SJSA1 (cell line): ENCODE measurements at places on chromosomes 7 and 10. TPM values are rescaled to one million over a fixed set of nuclear protein-coding genes. Genes with fewer than 3 reads are reported as not detected.

The CCL24 gene
- 0.45 TPM in 1 of 2 replicates, not detected in the other for total RNA-seq

DNA sequence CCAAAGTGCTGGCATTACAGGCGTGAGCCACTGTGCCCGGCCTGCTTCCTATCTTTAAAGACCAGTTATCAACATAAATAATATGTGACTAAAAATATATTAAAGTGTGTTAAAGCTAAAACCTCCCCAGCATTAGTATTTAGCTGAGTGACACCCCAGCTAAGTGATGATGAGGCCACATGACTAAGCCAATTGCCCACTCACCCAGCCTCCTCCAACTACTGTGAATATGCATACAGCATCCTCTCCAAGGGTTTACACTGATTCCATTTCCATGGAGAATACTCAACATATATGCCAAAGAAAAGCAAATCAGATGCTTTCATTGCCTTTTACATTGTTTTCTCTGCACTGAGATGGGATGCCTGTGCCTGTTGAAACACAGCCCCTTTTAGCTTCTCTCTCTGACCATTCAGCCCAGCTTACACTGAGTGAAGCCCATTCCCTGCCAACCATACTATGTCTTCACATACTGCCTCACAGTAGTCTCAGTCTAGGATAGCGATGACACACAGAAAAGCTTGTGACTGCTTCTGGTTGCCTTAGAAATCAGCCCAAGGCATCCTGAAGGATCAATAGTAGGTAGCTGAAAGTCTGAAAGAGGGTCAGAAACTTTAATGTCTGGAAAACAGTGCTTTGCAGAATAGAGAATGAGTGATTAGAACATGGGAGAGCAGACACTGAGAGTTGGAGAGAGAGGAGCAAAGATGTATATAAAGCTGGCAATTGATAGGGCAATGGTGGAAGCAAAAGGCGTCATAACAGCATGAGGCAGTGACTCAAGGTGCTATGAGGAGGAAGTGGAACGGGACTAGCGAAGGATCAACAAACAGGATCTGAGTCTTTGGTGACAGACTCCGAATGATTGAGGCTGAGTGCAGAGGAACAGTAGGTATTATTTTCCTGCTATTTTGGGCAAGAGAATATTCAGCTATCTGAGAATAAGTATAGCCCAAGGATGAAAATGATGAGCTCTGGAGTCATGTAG is 19.8 kb upstream of the ATE1 start:
- 0 out of 2 replicates have a peak, but pooled peaks cover 7% of the 10 kb centered on the region for H3K4me1 ChIP-seq
- no peaks in the 10 kb centered on the region for H3K36me3 ChIP-seq
- DNase-seq, result no peak
- no peaks in the 10 kb centered on the region for H3K27me3 ChIP-seq
- no peak overlapping the region for H3K4me3 ChIP-seq

The TAS2R38 gene
- total RNA-seq, result not detected in 2 replicates

The TMEM248 gene
- total RNA-seq, result 97.2 and 97.9 TPM in 2 replicates

- H3K27me3 ChIP-seq, result no peaks in the 10 kb centered on the region
- no peak overlapping the region for H3K4me3 ChIP-seq
- no peaks in the 10 kb centered on the region for H3K36me3 ChIP-seq
Observed at GRCh38 chr10:114684084-114684821, 26.2 kb upstream of the ABLIM1 start.

The SLC26A5 gene
- total RNA-seq, result not detected in 2 replicates

- H3K27ac ChIP-seq, result no peak overlapping the region
- H3K4me3 ChIP-seq, result no peak overlapping the region
- no peaks in the 10 kb centered on the region for H3K27me3 ChIP-seq
- H3K36me3 ChIP-seq, result no peaks in the 10 kb centered on the region
- no peak for DNase-seq
- H3K4me1 ChIP-seq, result peaks cover 37% of the 10 kb centered on the region
Observed at GRCh38 chr7:55124989-55125875, 106.4 kb downstream of the EGFR start.

DNA sequence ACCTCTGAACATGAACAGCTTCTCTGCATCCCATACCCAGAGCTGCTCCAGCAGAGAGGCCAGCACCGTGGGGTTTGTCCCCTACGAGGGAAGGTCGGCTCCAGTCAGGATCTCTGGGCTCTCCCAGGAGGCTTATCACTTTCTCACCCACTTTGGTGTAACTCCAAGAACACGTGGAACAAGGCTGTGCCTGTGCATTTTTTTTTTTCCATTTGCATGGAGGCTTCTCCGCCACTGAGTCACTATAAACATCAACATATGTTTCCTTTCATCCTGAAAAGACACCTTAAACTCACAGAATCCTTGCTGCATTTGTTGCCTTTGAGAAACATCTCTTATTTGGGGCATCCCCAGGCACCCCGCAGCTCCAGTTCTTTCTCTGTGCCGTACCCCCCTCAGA is 29.4 kb upstream of the ECHDC3 start:
- DNase-seq, result no peak
- no peak overlapping the region for H3K27ac ChIP-seq
- no peak overlapping the region for H3K4me3 ChIP-seq
- no peaks in the 10 kb centered on the region for H3K4me1 ChIP-seq
- H3K36me3 ChIP-seq, result no peaks in the 10 kb centered on the region

DNA sequence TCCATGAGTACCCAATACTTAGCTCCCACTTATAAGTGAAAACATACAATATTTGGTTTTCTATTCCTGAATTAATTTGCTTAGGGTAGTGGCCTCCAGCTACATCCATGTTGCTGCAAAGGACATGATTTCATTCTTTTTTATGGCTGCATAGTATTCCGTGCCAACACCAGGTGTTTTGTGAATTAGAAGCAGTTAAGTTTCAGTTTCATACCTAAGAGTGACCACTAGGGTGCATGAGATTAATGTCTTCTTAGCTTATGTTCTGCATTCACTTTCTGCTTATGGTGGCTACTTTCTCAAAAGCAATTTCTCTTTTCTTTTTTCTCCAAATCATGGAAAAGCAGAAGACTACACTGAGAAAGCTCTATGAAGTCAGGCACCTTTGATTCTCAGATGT is 65.1 kb upstream of the VSTM2A start:
- H3K27ac ChIP-seq, result no peak overlapping the region
- DNase-seq, result no peak
- H3K4me1 ChIP-seq, result no peaks in the 10 kb centered on the region
- no peak overlapping the region for H3K4me3 ChIP-seq

GRCh38 chr10:24762161-24762924 is 38.7 kb upstream of the ARHGAP21 start:
- H3K27ac ChIP-seq, result peak overlapping the region; percentile 84
- H3K27me3 ChIP-seq, result no peaks in the 10 kb centered on the region
- H3K4me1 ChIP-seq, result peaks cover 20% of the 10 kb centered on the region
- H3K4me3 ChIP-seq, result no peak overlapping the region

- no peak overlapping the region for H3K27ac ChIP-seq
- H3K4me3 ChIP-seq, result no peak overlapping the region
- H3K27me3 ChIP-seq, result no peaks in the 10 kb centered on the region
- peaks cover 3% of the 10 kb centered on the region; the same call in 1 of the 2 replicates for H3K36me3 ChIP-seq
Observed at GRCh38 chr10:72000073-72001032, 36.2 kb downstream of the CHST3 start.

DNA sequence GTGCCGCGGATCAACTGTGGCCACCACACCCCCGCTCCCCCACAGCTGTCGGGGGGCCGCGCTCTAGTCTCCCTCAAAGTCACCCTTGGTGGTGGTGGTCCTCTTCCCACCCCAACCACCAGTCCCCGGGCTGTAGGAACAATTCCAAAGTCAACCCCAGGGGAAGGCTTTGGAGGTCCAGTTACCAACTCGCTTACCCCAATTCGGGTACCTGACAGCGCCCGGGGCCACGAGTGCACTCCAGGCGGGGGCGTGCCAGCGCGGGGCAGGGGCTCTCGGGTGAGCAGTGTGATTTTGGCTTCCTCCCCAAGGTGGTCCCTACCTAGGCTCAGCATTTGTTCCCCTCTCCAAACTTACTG is 584 bp upstream of the ZMIZ1 start:
- peaks cover 46% of the 10 kb centered on the region for H3K4me1 ChIP-seq
- H3K4me3 ChIP-seq, result peak overlapping the region; percentile 98
- H3K36me3 ChIP-seq, result peaks cover 25% of the 10 kb centered on the region
- H3K27ac ChIP-seq, result no peak overlapping the region
- H3K27me3 ChIP-seq, result no peaks in the 10 kb centered on the region

The MMP21 gene
- not detected in 2 replicates for total RNA-seq

- DNase-seq, result no peak
- peaks cover 6% of the 10 kb centered on the region for H3K36me3 ChIP-seq
- H3K4me3 ChIP-seq, result no peak overlapping the region
- H3K27ac ChIP-seq, result no peak overlapping the region
Observed at GRCh38 chr10:104031631-104032030, 54.0 kb downstream of the COL17A1 start.

The EVX1 gene
- not detected in 2 replicates for total RNA-seq

GRCh38 chr10:117537436-117537903 is 5.1 kb upstream of the EMX2 start:
- H3K36me3 ChIP-seq, result no peaks in the 10 kb centered on the region
- H3K27ac ChIP-seq, result no peak overlapping the region
- no peak overlapping the region for H3K4me3 ChIP-seq
- H3K27me3 ChIP-seq, result peaks cover 71% of the 10 kb centered on the region
- peak; percentile 12 for DNase-seq

The VPS37D gene
- 1.0 and 1.8 TPM in 2 replicates for total RNA-seq

GRCh38 chr10:110410329-110411046 is 87.2 kb upstream of the DUSP5 start:
- peak overlapping the region; percentile 95 for H3K27ac ChIP-seq
- no peak overlapping the region for H3K4me3 ChIP-seq

- no peak for DNase-seq
- H3K4me3 ChIP-seq, result no peak overlapping the region
- H3K36me3 ChIP-seq, result no peaks in the 10 kb centered on the region
- no peaks in the 10 kb centered on the region for H3K4me1 ChIP-seq
Observed at GRCh38 chr7:123805287-123805686, 39.7 kb upstream of the HYAL4 start.

GRCh38 chr10:117486606-117487005 is 55.9 kb upstream of the EMX2 start:
- no peak overlapping the region for H3K4me3 ChIP-seq
- H3K36me3 ChIP-seq, result no peaks in the 10 kb centered on the region
- no peaks in the 10 kb centered on the region for H3K4me1 ChIP-seq
- DNase-seq, result no peak
- H3K27ac ChIP-seq, result no peak overlapping the region

DNA sequence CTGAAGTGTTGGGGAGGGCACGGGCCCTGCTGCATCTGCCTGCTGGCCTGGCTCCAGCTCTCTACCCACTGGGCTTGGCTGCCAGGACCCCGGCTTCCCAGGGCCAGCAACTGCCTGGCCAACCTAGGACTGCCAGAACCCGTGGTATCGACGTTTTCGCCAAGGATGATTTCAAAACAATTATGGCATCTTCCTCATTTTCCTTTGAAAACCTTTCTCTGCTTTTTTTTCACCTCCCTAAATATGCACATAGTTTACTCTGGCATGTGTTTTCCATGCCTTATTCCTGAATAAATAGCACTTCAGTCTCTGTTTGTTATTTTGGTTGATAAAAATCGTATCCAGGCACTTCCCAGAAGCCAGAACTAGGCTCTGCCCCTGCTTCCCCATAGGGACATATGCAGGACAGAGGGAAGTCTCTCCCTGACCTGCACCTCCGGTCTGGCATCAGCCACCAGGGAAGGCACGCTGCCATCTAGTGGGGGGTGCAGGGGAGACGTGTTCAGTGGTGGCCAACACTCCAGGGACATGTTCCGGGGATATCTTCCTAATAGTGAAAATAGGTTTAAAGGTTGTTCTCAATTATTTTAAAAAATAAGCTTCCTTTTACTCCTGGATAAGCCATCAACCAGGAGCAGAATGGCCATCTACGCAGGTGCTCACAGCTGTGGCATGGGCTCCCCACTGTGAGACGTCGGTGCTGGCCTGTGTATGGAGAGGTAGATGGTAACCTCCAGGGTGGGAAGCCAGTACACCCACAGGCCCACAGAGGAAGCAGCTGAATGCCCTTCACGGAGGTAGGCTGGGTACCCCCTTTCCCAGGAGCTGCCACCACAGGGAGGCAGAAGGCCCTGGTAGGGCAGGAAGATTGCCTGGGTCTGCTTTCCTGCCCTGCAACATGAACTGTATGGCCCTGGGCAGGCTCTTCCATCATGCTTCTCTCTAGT is 30.7 kb upstream of the ANTXRL start:
- H3K4me1 ChIP-seq, result peaks cover 5% of the 10 kb centered on the region
- H3K36me3 ChIP-seq, result no peaks in the 10 kb centered on the region
- H3K27me3 ChIP-seq, result no peaks in the 10 kb centered on the region
- H3K4me3 ChIP-seq, result no peak overlapping the region
- peak; percentile 62 for DNase-seq

DNA sequence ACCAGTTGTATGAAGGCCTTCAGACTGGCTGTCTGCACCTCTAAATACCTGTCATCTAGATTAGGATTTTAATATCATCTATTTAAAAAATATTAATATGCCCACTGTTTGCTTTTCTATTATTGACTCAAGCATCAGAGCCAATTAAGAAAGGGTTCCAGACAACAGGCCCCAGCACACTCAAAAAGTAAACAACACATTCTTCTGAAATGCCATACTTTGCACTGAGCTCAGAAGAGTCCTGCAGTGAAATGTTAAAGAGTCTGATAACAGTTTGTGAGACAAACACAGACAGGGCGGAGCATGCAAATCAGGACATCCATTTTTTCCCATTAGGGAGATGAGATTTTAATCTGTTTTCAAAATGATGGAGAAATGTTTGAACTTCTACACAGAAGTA is 45.9 kb upstream of the KLF6 start:
- no peak overlapping the region for H3K4me3 ChIP-seq
- no peak overlapping the region for H3K27ac ChIP-seq
- H3K27me3 ChIP-seq, result no peaks in the 10 kb centered on the region

- no peak for DNase-seq
- H3K4me1 ChIP-seq, result peaks cover 11% of the 10 kb centered on the region
- H3K27ac ChIP-seq, result no peak overlapping the region
- no peaks in the 10 kb centered on the region for H3K27me3 ChIP-seq
- peaks cover 37% of the 10 kb centered on the region for H3K36me3 ChIP-seq
Observed at GRCh38 chr10:102069071-102069470, 3.9 kb downstream of the HPS6 start.

- H3K4me1 ChIP-seq, result no peaks in the 10 kb centered on the region
- H3K36me3 ChIP-seq, result no peaks in the 10 kb centered on the region
- peaks cover 79% of the 10 kb centered on the region for H3K27me3 ChIP-seq
Observed at GRCh38 chr7:1231214-1232102, 1.2 kb upstream of the UNCX start.

DNA sequence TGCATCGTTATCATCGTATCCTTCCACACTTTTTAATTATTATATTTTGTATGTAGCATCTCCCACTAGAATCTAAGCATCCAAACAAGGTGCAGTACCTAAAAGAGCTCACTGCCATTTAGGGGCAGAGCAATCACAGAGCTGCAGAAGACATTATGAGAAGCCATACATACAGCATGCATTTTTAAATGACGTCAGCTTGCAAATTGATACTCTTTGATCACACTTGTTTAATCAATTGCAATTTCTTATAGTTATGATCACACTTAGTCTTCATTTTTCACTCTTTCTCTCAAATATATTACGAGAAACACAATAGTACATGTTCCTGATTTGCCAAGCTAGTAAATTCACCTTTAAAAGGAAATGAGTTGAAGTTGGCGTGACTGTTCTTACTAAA is 753.3 kb upstream of the LRRN3 start:
- H3K27ac ChIP-seq, result no peak overlapping the region
- no peaks in the 10 kb centered on the region for H3K36me3 ChIP-seq
- H3K4me3 ChIP-seq, result no peak overlapping the region

- H3K27ac ChIP-seq, result no peak overlapping the region
- H3K27me3 ChIP-seq, result peaks cover 22% of the 10 kb centered on the region
- no peaks in the 10 kb centered on the region for H3K4me1 ChIP-seq
- no peak overlapping the region for H3K4me3 ChIP-seq
- no peaks in the 10 kb centered on the region for H3K36me3 ChIP-seq
Observed at GRCh38 chr7:4331711-4332110, 350.4 kb upstream of the FOXK1 start.

The BTBD16 gene
- total RNA-seq, result not detected in 2 replicates

The SPDYE1 gene
- total RNA-seq, result not detected in 2 replicates

The SKIDA1 gene
- total RNA-seq, result 0.72 and 1.7 TPM in 2 replicates
